Germinal center (tissue), 1 donor: ENCODE measurements at places on chromosomes 7 and 10.

DNA sequence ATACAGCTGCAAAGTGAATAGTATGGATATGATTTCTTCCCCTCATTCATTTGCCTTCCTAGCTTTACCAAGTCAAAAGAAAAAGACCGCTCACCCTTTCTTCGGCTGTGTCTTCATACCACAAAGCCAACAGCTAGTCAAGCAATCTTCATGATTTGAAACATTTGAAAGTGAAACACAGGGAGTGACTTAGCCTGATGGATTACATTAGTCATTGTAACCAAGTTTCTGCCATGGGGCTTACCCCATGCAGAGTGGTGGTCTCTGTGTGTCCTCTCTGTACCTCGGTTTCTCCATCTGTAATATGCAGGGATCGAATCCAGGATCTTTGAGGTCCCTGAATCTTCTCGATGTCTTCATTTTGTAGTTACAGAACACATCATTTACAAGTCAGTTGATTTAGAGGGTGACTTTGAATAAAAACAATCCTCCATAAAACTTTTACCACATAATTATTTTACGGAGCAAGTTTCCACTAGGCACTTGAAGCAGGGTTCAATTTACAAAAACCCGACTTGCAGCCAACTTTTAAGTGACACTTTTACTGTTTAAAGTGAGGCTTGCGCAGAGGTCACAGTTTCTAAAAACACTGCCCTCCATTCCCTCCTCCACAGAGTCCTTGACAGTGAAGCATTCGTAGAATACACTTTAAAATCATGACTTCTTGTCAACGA is 2.2 kb upstream of the LGI1 start:
- no peak for DNase-seq

GRCh38 chr10:103895411-103896186 is 22.4 kb downstream of the STN1 start:
- no peak for DNase-seq

GRCh38 chr7:20140291-20141001 is 76.7 kb downstream of the MACC1 start:
- no peak for DNase-seq

DNA sequence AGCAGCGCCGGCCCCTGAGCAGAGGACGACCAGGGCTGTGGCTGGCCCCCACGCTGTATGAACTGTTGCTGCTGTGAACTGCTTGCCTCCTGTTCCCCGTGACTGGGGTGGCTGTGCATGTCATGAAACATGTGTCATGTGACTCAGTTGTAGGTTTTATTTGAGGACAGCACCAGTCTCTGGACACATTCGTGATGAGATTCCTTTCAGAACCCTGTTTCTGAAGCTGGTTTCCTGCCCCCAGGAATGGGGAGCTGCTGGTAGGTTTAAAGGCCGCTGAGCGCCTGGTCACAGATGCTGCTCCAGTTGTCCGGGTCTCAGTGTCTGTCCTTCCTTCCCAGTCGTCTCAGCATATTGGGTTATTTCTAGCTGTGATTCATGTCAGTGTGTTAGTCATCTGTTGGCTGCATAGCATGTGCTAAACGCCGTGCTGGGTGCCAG is 79.1 kb upstream of the PPIF start:
- no peak for DNase-seq

GRCh38 chr7:140624392-140625191 is 16.0 kb downstream of the DENND2A start:
- DNase-seq: no peak

DNA sequence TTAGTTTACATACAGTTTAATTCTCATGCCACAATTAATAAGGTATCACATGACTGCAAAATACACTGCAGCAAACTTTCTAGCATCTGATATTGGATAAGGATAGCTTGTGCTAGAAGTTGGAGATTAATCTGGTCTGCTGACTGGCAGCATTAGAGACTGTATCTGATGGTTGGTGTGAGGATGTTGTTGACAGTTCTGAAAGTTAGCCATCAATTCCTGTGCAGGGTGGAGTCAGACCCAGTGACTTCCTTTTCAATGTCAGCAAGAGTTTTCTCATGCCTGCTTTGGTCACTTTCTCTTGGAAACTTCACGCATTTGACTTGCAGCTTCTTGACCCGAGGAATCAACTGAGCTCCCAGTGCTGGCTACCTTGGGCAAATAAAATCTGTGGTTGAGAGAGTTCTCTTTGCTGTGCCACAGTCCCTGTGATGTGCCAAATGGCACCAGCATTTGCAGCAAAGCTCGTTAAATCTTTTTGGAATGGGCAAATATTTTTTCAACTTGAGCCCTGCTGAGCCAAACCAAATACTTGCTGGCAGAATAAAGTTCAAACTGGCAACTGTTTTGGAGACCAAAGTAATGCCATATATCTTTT is 233.0 kb downstream of the TRIL start:
- DNase-seq: no peak

- DNase-seq: no peak
These were observed 28.9 kb downstream of the FBXW4 start for GRCh38 chr10:101666083-101666482.

- DNase-seq: no peak
These were observed 493.9 kb downstream of the HTR7 start for GRCh38 chr10:90363799-90364483.

- DNase-seq: no peak
These were observed 31.8 kb upstream of the VPS41 start for GRCh38 chr7:38940774-38941173.

DNA sequence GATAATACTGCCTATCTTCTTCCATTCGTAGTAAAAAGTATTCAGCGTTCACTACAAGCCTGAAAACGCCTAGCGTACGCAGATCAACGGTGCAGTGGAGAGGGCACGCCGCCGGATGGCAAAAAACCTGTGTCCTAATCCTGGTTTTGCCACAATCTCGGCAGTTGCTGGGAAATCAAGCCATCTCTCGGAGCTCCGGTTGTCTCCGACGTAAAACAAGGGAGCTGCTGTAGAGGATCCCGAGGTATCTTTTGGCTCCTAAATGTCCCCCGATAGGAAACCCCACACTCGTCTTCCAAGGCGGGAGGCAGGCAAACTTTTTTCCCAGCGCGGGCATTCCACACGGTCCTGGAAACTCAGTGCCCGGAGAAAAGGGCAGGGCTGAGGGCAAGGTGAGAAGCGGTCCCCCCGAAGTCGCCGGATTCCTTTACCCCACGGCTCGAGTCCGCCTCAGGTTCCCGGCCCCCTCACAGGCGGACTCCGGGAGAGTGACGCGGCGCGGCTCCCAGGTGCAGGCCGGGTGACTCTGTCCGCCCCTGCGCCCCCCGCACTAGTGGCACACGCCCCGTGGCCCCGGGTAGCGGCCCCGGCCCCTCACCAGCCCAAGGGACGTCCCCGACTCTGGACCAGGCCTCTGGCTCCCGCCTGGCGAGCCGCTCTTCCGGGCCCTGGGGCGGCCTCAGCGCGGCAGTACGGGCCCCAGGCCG is 649 bp downstream of the IDE start:
- peak; percentile 42 for DNase-seq

DNA sequence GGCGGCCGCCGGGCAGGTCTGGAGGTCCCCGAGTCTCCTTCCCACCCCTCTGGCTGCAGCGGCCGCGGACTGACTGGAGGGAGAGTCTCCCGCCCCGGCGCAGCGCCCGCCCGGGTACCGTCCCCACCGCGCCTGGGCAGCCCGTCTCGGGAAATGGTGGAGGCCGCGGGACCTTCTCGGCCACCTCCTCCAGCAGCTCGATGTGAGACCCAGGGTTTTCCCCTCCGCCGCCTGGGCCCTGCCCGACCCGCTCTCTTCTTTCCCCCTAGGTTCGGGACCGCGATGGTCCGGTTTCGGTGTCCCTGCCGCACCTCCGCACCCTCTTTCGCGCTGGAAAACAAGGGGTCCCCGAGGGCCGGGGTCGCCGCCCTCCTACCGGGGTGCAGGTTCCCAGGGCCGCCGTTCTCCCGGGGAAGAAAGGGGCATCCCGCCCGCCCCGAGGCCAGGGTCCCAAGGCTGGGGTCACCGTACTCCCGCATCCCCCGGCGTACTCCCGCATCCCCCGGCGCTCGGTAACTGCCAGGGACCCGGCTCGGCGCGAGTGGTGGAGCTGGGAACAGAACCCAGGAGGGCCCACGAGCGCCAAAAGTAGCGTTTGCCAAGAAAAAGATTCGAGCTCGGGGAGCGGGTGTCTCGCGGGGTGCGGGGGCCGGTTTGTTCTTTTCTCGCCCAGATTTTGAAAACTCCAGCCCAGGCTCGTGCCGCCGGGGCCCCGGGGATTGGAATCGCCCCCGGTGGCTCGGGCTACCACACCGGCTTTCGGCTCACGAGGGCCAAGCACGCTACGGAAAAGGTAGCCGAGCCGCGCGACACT is 3.4 kb downstream of the TNRC18 start:
- DNase-seq: no peak

DNA sequence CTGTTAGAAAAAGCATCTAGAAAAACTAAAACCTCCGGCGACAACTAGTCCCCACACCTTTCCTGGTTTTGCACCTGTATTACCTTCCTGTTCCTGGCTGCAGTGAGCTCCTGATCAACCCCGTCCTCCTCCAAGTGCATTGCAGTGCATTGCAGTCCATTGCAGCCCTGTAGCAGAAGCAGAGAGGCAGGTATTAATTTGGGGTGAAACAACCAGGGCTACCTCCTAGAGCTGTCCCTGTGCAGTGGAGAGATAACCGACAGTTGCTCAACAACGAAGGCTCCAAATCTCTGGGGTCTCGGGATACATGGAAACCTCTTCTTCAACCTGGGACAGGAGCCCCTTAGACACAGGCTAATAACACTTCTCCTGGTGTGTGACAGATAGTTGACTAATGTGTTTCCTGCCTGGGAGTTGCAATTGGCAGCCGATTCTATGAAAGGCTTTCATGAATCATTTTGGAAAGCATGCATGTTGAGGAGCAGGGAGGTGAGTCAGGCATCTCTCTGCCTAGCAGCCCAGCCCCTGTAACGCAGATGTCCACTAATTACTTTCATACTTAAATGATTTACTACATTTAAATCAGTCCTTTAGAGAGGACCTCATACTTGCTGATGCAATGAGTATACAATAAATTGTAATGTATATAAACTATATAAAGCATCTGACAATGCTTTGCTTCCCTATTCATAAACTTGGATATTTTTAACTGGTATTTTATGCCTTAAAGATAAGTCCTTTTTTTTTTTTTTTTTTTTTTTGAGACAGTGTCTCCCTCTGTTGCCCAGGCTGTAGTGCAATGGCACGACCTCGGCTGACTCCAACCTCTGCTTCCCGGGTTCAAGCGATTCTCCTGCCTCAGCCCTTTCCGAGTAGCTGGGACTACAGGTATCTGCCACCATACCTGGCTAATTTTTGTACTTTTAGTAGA is 59.0 kb downstream of the PRR15 start:
- DNase-seq: no peak

DNA sequence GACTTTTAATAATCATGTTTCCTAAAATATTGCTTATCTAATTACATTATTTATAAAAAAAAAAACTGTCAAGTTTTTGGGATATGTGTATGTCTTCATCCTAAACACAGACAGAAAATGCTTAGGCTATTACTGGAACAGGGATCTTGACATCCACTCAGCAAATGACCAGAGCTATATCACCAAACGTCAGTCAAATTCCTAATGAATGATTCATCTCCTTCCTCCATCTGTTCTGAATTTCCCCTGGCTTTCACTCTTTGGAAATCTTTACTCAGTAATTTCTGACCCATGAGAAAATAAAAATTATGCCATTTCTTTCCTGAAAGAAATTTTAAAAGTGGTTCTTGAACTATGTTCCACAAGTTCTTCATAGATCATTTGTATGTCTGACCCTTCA is 552.4 kb upstream of the KCND2 start:
- no peak for DNase-seq

DNA sequence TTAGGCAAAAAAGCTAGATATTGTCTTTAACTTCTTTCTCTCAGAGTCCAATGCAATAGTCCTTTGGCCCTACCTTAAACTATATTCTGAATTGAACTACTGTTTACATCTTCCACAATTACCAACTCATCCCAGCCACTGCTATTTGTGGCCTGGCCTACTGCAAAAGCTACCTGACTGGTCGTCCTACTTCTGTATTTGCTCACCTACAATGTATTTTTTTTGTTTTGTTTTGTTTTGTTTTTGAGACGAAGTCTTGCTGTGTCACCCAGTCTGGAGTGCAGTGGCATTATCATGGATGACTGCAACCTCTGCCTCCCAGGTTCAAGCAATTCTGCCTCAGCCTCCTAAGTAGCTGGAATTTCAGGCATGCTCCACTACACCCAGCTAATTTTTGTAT is 51.2 kb downstream of the ARL4A start:
- no peak for DNase-seq

DNA sequence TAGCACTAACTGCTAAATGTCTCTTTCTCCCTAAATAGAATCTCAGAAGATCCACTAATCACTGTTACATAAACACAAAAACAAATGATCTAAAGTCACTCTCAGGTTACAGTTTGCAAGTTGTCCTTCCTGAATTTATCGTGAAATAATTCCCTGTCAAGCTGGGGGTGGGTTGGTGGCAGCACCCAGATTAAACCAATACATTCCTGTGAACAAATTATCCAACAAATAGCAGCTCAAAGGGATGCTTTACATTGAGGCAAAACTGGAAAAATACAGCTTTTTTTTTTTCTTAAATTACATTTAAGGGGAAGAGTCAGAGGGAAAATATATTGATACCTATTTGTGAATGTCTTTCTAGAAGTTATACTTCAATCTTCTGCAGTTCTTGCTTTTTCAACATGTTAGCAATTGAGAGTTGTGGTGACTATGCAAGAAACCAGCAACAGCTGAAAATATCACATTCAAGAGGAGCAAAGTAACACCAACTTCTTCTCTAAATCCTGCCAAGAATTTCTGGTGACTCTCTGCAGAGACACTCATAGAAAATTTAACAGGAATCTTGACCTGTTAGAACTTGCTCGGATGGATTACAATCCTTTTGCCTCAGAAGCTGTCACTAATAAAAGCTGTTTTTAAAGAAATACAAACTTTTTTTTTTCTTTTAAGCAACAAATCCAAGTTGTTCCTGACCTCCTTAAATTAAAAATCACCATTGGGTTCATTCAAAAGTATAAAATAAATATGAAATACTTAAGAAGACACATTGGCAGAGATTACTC is 18.9 kb downstream of the LMOD2 start:
- DNase-seq: no peak

DNA sequence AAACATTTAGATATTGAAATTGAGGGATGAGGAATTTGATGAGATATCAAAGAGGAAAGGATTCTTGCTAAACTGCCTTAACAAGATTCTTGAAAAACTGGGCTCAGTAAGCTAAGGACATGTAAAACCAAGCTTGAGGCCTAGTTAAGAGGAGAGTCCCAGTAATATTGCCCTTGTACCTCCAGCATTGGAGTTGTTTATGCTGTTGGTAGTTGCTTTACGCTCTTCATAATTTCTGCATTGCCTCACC is 156.1 kb upstream of the TRIM24 start:
- DNase-seq: no peak

- DNase-seq: no peak
These were observed 97.3 kb downstream of the PDGFA start for GRCh38 chr7:422191-422885.

GRCh38 chr10:61318429-61318828 is 134.8 kb downstream of the TMEM26 start:
- no peak for DNase-seq

GRCh38 chr10:48496831-48497779 is 107.8 kb downstream of the ARHGAP22 start:
- no peak for DNase-seq
